DMS53 (cell line): ENCODE measurements at places on chromosomes 16 and 17.
A peak's percentile ranks its signal among the peaks of the same experiment; 100 is the strongest.

DNA sequence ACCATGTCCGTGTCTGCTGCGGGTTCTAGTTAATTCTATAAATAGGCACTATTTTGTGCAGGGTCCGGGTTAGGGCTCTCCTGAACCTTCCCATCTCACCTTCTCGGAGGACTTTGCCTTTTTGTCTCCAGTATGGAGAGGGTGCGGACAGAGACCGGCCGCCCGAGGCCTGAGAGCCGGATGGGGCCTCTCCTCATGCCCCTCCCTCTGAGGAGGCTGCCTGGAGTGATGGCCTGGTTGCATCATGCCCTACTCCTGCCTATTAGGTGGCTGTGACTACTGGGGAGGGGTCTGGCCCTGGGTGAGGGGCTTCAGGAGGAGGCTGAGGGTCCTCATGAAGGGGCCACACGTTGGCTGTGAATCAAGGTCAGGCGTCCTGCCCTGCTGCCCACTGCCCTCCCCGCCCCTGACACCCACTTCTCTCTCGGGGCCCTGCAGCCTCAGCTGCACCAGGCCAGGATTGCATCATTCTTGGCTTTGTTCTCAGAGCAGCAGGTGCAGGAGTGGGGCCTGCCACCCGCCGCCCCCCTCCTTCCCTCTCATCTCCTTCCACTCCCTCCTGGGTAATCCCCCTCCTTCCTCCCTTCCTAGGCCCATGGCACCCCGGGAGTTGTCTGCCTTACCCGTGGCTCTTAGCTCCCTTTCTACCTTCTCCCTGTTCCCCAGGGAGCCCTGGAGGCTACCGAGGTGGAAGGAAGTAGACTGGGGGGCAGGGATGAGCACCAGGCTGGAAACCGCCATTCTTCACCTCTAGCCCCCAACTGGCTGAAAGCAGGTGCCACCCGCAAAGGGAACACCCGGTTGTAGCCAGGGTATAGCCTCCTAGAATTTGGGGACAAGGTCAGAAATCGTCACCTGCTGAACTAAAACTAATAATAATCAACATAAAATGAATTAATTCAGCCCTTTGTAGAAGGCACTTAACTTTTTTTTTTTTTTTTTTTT, 12.7 kb upstream of the ARHGAP23 start:
- peak; percentile 95 for DNase-seq

GRCh38 chr17:62871291-62871690, 63.2 kb upstream of the MARCHF10 start:
- no peak for DNase-seq

- no peak for DNase-seq
Measured at GRCh38 chr17:72093707-72094106, 27.1 kb upstream of the SOX9 start.

DNA sequence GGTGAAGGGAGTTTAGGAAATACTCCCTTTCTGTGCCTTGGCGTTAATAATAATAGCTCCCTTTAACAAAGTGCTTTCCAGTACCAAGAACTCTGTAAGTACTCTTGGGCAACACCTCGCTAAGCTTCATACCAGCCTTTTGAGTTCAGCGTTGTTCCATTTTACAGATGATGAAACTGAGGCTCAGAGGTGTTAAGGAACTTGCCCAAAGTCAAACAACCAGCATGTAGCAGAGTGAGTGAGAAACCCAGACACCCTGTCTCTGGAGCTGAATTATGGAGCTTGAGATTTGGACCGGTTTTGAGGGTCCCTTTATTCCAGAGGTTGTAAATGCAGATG, 607 bp downstream of the KATNIP start:
- DNase-seq = no peak
